CD8-positive, alpha-beta T cell (primary cell): ENCODE measurements at places on chromosomes 6 and 20.

GRCh38 chr20:53926428-53927028 lies 143.9 kb downstream of the BCAS1 start:
- no peak for DNase-seq

- no peak for DNase-seq
Observed at GRCh38 chr6:11345536-11345935, 113.1 kb upstream of the NEDD9 start.

DNA sequence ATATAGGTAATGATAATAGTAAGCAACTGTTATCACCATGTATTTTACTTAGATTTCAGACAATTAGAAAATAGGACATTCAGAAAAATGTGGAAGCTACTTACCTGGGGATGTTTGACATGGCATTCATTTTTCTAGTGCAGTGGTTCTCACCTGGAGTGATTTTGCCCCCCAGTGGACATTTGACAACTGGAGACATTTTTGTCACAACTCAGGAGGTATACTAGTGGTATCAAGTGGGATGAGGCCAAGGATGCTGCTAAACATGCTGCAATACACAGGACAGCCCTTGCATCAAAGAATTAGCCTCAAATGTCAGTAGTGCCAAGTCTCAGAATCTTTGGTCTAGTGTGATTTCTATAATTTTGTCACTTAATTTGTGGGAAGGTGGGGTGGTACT lies 36.1 kb downstream of the NUS1 start:
- no peak for DNase-seq

DNA sequence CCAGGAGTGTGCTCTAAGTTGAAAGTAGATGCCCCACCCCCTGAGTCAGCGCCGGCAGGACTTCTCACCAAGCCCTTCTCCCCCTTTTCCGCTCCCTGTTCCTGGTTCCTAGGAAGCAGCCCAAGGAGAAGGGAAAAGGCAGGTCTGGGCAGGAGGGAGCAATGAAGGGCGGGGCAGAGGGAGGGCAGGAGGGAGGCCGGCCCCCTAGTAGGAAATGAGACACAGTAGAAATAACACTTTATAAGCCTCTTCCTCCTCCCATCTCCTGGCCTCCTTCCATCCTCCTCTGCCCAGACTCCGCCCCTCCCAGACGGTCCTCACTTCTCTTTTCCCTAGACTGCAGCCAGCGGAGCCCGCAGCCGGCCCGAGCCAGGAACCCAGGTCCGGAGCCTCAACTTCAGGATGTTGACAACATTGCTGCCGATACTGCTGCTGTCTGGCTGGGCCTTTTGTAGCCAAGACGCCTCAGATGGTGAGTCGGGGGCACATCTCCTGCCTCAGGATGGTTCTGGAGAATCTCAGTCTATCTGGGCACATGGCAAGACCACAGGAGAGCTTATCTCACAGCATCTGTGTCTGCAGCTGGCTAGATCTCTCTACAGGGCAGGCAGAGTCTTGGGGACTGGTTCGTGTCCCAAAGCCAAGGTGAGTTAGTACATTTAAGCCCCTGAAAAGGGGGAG lies at the start of gene PROCR:
TSS of gene PROCR (plus strand) at position 320 of the 681 bp plus-strand sequence. CDS start at position 403, 83 bp downstream.
- DNase-seq, result peak; percentile 56

GRCh38 chr20:925516-925915 lies 9.4 kb upstream of the ANGPT4 start:
- no peak for DNase-seq

GRCh38 chr20:1881240-1881835 lies 13.9 kb upstream of the SIRPA start:
- no peak for DNase-seq

DNA sequence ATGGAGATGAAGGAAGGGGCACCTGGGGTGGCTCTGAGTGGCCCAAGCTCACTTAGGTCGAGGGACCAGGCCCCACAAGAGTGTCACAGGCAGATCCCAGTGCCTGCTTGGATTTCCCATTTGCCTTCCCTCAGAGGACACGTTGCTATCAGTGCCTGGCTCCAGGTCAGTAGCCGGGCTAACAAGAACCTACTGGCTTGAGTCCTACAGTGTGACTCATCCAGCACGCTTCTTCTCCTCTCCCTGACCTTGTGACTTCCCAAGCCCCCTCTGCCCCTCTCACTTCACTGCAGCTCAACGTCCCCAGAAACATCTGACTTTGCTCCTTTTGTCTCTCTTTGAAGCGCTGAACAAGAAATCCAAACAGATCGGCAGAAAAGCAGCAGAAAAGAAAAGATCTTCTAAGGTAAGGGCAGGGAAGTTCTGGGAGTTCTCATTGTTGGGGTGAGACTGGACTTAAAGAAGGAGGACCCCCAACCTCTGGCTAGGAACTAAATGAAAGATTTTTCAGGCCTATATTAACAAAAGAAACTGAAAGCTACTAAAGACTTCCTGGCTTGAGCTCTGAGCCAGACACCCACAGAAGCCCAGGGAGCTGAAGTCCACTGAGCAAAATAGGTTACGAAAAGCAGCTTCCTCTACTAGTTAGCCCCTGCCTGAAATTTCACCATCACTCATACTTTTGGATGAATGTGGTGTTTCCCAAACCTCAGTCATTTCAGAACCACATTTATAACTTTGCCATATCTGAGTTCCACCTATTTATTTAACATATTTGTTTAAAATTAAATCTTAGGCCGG lies 21.5 kb downstream of the ASIP start:
- DNase-seq, result no peak

GRCh38 chr6:15620611-15621010 lies 42.2 kb downstream of the DTNBP1 start:
- no peak for DNase-seq

DNA sequence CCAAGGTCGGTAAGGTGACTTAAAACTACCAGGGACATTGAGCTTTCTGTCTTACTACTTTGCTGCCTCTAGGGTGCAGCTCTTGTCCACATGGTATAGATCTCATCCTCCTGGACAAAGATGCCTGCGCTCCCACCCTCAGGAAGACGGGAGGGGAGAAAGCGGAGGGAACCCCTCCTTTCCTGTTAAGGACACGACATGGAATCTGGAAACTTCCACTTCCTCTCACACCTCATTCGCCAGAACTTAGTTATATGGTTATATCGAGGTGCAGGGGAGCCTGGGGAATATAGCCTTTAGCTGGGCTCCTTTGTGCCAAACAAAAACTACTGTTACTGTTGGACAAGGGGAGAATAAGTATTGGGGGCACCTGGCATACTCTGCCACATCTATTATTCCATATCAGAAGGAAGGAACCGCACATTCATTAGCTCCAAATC lies 224.3 kb upstream of the TSHZ2 start:
- no peak for DNase-seq

GRCh38 chr6:167898673-167899311 lies 72.1 kb downstream of the AFDN start:
- no peak for DNase-seq

DNA sequence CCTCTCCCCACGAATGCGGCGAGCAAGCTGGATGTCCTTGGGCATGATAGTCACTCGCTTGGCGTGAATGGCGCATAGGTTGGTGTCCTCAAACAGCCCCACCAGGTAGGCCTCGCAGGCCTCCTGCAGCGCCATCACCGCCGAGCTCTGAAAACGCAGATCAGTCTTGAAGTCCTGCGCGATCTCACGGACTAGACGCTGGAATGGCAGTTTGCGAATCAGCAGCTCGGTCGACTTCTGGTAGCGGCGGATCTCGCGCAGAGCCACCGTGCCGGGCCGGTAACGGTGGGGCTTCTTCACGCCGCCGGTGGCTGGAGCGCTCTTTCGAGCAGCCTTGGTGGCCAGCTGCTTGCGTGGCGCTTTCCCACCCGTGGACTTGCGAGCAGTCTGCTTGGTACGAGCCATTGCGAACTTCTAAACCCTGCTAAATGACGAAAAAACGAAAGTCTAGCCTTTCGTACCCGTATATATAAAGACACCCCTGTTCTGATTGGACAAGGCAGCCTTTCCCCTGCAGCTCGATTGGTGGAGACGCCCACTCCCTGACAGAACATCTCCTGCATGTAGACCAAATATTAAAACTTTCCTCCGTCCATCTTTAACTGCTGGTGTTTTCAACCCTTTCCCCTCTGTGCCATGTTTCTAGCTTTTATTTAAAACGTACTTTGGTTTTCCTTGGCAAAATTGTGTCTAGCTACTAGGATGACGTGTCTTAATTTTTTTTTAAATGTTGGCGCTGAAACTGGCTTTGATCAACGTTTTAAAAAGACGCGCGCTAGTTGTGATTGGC lies 109.8 kb downstream of the HFE start:
- DNase-seq, result peak; percentile 80

DNA sequence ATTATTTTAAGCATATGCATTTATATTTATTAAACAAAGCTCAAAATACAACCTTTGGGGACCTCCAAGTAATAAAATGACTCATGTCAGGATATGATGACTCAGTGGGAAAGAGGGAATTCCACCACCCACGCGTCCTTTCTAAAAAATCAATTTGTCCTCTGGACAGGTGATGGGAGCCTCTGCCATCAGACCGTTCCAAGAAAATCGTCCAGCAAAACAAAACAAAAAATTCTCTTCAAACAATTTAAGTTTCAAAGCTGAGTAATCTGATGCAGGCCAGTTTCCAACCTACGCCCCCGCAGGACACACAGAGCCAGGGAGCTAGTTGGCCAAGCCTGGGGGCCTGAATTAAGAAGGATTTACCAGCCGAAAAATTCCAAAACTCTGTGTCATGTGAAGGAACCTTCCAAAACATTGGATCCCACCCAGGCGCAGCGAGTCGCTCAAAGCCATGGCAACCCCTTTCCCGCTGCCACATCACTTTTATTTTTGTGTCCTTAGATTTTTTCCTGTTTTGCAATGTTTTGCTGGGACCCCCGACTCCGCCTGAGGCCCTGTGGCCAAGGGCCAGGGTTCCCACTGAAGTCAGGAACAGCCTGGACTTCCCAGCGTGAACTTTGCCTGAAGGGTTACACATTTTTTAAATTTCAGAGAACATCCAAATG lies 95.3 kb downstream of the NFATC2 start:
- DNase-seq, result no peak

DNA sequence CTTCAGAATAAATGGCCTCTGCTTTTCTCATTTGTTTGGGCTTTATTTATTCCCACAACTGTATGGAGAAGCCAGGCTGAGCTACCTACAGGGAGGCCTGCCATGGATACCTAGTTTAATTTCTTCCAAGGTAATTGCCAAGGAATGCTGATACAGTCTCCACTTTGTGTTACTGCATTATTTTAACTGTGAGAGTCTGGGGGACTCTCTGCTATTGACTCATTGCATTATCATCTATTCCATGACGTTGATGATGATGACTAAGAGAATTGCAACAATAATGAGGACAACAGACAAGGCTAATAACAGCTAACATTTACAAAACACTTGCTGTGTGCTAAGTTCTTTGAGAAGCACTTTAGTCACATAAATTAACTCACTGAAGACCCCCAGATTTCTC lies 88.3 kb upstream of the COL21A1 start:
- DNase-seq, result no peak

- DNase-seq, result peak; percentile 54
Observed at GRCh38 chr20:63652192-63652980, 838 bp downstream of the STMN3 start.

GRCh38 chr20:37293301-37293943 lies 4.0 kb downstream of the MANBAL start:
- DNase-seq, result no peak
